ENCODE measurements at places on chromosomes 5 and 9. TPM values are rescaled to one million over a fixed set of nuclear protein-coding genes. Genes with fewer than 3 reads are reported as not detected.
A peak's percentile ranks its signal among the peaks of the same experiment; 100 is the strongest.

FOXB2 gene
- total RNA-seq: not detected

SLC4A9 gene
- 0.76 TPM for total RNA-seq

DNA sequence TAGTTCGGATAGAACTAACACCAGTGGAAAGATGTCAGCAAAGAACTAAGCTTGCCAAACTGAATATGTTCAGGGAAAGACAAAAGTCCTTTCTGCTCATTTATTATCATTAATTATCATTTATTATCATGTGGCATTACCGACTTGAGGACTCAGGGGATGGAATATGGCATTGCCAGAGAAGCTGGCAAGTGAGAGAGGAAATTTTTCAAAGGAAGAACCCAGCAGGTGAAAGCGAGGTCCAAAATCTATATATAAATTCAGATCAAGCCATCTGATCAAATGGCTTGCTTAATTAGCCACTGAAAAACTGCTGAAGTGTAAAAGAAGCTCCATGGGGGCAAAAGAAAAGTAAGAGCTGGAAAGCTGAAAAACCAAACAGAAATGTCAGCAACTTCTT lies 1049.6 kb upstream of the SEMA6A start:
- DNase-seq: no peak

SYK gene
- total RNA-seq: 7.4 TPM

DNA sequence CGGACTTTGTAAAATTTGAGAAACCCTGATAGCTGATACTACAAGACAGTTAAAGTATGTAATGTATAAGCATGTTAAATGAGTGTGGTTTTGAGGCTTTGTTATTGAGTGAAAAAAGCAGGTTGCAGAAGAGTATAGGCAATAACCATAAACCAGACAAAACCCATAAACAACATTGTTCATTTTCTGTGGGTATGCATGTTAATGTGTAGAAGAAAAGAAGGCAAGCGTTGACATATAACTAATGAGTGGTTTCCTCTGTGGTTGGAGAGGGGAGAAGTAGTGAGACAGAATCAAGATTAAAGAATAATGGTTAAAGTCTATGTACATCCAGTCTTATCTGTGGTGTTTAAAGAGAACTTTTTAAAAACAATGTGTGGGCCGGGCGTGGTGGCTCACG lies 26.2 kb downstream of the RAD23B start:
- DNase-seq: no peak

DNA sequence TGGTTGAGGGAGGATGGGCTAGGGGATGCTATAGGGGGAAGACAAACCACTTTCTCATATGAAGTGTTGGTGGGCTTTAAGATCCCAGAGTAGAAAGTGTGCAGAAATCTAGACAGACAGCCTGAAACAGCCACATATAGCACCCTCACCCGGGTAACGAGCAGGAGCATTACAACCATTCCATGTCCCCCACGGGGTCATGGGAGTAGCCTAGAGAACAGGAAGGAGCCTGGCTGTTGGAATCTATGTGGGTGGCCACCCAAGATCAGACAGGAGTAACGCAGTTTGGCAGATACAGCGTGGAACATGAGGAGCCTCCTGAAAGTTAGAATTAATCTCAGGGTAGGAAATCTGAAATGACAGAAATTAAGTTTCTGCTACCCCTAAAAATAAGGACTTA lies 146.1 kb upstream of the RAI14 start:
- DNase-seq: no peak

GRCh38 chr5:97242341-97242740 lies 59.3 kb upstream of the RIOK2 start:
- no peak for DNase-seq

DNA sequence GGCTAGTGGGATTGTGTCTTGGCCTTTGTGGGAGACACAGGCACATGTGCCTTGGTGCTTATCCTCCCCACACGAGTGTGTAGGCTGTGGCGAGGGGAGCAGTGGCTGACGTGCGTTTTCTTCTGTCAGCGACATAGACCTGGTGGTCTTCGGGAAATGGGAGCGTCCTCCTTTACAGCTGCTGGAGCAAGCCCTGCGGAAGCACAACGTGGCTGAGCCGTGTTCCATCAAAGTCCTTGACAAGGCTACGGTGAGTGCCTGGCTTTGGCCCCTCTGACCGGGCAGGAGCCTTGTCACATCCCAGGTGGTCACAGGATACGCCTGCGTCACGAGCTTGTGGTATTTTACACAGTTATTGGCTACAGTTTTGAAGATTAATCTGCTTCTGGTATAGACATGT lies 26.4 kb downstream of the TENT4A start:
- DNase-seq: no peak

DNA sequence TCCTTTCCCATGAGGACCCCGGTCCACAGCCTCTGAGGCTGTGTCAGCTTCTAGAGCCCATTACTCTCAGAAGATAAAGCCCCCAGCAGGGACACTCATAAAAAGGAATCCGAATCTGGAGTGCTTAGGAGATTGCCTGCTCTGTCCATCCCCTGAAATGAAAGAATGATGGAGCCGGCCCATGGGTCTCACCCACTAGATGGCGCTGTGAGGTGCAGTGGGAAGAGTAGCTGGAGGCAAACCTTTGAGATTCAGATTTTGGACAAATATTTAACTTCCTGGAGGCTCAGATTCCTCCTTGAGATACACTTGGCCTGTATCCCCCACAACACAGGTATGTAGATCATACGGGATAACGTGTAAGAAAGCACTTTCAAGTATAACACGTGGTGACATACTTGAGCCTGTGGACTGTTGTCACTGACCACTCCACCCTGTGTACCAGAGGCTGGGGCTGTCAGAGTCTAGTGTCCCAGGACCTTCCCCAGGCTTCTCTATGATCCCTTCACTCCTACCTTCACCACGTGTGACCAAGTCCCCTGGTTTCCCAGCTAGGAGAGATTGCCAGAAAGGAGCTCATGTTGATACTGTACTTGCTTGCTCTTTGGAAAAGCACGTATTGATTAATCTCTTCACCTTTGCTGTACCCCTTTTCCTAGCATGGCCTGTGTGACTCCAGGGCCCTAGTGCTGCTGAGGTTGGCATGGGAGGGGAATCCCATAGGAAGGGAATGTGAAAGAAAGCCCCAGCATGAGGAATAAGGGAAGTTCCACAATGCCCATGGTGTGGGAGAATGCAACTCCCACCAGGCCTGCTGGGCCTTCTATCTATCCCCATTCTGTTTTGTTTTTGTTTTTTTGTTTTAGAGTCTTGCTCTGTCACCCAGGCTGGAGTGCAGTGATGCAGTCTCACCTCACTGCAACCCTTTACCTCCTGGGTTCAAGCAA lies 32.1 kb downstream of the TRMO start:
- peak; percentile 81 for DNase-seq

FRMPD1 gene
- total RNA-seq: 0.14 TPM

- DNase-seq: no peak
These were observed 93.0 kb upstream of the PAPPA start for GRCh38 chr9:116060631-116061030.

GRCh38 chr9:10331157-10331556 lies 281.6 kb downstream of the PTPRD start:
- DNase-seq: no peak

DNA sequence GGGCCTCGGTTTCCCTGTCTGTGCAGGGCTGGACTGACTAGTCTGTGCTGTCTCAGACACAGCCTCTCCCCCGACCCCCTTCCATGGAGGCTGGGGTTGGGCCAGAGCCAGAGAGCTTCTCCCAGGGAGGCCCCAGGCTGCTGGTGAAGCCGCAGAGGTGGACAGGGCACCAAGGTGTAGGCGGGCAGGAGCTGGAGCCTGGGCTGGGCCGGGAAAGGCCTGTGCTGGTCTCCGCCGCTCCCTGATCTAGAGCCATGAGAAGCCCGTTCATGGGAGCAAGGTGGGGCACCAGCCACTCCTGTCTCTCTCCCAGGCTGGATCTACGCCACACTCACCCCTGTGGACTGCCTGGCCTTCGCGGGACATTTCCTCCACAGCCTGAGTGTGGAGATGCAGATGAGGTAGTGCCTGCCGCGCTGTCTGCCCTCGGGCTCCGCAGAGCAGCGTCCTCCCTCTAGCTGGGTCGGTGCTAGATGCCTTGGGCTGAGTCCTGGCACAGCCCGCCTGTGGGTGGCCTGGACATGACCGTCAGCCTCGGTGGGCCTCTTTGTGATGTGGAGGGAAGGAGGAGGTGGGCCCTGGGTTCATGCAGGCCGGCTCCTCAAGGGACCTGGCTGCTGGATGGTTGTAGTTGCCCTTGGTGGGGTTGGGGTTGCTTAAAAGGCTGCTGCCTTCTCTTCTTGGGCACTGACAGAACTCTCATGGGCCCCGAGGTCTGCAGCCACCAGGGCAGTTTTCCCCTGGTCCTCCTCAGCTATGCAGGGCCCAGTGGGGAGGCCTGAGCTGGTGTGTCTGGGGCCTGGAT lies 79.4 kb downstream of the PHF2 start:
- peak; percentile 11 for DNase-seq

- no peak for DNase-seq
These were observed 6.7 kb downstream of the CCDC187 start for GRCh38 chr9:136297016-136297691.

- DNase-seq: no peak
These were observed 469.9 kb downstream of the ARHGEF28 start for GRCh38 chr5:74095871-74096270.

- no peak for DNase-seq
These were observed 160.4 kb downstream of the ARHGAP26 start for GRCh38 chr5:142930395-142931110.

DNA sequence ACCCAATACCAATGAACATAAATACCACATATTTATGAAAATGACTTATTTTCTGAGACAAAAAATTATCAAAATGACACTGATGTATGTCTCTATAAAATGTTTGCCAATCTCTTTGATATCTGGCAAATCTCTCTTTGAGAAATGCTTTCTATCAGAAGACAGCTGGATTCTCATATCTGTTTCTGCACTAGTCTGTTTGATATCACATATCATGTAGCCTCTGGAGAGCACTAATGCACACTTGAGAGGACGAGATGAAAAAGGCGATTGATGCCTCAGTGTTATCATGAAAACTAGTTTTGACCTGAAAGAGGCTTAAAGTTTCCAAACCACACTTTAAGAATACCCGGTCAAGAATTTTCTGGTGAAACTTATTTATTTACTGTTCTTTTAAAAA lies 29.1 kb upstream of the ANKRD55 start:
- no peak for DNase-seq

GRCh38 chr5:61273279-61273975 lies 58.6 kb upstream of the ZSWIM6 start:
- DNase-seq: no peak

DNA sequence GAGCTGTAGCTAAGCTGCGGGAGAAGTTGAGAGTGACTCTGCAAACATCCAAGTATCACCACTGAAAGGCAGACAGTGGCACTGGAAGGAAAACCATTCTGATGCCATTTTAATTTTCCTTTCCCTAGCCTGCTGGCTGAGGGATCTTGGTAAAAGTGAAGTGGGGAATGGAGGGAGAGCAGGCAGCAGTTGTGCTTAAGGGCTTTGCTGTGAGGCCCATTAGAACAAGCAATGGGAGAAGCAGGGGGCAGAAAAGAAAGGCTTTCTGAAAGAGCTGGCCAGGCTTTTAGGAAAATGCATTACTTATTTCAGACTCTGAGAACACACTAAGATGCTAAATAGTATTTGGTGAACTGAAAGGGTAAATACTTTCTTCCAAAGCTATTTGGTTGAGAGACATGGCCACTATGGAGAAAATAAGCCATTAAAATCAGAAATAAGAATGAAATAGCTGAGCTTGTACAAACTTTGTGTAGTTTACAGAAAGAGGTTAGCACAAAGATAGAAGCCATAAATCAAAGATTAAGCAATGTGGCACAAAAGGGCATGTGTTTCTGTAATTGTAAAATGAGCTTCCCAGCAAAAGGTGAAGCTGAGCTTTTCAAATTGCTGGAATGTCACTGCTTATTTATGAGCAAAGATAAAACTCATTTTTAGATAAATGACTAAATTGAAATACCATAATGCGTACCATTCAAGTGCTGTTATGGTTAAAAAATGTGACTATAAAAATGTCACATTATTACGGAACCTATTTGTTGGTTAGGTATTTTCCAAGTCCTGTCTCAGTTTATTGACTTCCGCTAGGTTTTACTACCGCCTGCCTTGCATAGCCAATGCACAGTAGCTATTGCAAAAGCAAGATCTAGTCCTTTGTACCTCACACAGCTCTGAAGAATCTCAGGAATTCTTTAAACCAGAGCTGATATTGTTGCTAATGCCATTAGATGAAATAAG lies 20.8 kb downstream of the SNCAIP start:
- DNase-seq: no peak

GRCh38 chr5:56763711-56764466 lies 51.5 kb upstream of the MAP3K1 start:
- no peak for DNase-seq

- no peak for DNase-seq
These were observed 23.9 kb upstream of the LPCAT1 start for GRCh38 chr5:1547655-1548054.

SPINK4 gene
- not detected for total RNA-seq

GRCh38 chr9:128072144-128073021 lies 4.4 kb downstream of the SLC25A25 start:
- DNase-seq: no peak

GRCh38 chr5:64164166-64164565 lies 1.5 kb upstream of the RNF180 start:
- no peak for DNase-seq

DNA sequence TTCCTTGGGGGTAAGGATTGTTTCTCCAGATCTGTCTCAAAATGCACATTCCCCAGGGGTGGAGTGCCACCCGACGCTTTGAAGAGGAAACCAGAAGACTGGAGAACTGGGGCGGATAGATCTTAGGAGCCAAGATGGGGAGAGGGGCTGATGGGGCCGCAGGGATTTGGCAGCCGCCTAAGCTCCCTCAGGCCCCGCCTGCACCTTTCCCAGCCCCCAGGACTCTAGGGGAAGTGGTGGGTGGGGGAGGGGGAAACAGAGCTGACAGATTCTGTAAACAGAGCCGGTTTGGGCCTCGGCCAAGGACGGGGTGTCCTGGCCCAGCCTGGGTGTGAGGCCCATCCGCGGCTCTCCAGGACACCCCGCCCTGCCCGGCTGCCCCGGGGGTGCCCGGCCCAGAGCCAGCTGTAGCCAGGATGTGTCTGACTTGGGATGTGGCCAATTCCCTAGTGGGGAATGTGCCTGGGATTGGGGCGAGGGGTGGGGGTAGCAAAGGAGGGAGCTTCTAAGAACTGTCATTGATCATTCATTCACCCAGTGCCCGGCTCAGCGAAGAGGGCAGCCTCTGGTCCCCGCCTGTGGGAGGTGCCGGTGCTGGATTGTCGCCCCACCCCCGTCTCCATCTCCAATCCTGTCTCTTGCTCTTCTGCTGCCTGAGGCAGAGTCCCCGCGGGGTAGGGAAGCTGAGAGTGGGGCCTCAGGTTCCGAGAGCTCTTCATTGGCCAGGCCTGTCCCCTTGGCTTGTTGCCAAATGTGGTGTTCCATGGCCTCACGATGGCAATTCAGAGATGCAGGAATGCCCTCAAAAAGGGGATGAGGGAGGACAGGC lies 54.8 kb upstream of the CDKN2AIPNL start:
- peak; percentile 89 for DNase-seq

DNA sequence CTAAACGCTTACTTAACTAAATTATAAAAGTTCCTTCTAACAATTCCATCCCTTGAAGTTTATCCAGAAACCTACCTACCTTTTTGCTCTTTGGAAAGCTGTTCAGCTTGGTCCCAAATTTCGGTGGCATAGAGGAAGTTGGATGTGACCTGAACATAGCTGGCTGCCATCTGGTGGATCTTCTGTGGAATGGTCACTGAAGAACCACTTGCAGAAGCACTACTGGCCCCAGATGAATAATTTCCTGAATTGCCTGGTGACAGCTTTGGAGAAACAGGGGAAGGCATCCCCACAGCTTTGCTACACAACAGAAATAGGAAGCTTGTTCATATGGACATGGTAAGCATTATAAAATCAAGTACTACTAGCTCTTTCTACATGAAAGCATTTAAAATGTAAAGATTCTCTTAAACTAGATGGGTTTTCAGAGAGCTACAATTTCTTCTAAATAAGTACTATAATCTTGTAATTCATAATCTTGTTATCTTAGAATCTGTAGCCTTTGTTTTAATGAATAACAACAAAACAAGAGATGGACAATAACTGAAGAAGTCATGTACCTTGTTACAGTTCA lies 9.9 kb downstream of the LEAP2 start:
- peak; percentile 28 for DNase-seq
